ENCODE measurements at places on chromosomes 7 and 10. TPM values are rescaled to one million over a fixed set of nuclear protein-coding genes. Genes with fewer than 3 reads are reported as not detected.

CH25H gene
- total RNA-seq: 0.22 TPM

C10orf62 gene
- 0.48 TPM for total RNA-seq

PNLIPRP1 gene
- not detected for total RNA-seq

RBP4 gene
- total RNA-seq: 4.9 TPM

ELFN1 gene
- 10.8 TPM for total RNA-seq

CCDC146 gene
- 13.5 TPM for total RNA-seq

GJD4 gene
- not detected for total RNA-seq

UCN3 gene
- total RNA-seq: not detected

BCAP29 gene
- 108 TPM for total RNA-seq

SPDYE6 gene
- not detected for total RNA-seq

CYP2E1 gene
- total RNA-seq: 1.00 TPM

DNA sequence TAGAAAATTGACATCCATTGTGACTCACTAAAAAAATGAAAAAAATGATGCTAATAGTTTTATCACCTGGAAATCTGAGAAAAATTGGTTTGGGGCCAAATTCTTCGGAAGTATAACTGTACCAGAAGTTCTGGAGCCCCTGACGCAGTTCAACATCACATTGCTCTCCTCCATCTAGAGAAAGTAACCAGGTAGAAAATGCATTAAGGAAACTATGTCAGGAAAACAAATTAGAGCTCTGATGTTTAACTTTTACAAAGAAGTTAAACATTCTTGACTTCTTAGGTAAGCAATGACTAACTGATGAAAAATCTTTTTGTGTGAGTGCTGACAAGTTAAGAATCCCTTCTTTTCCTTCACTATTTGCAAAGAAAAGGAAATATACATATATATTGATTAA is 61.1 kb upstream of the TMEM196 start:
- no peak for DNase-seq

DNA sequence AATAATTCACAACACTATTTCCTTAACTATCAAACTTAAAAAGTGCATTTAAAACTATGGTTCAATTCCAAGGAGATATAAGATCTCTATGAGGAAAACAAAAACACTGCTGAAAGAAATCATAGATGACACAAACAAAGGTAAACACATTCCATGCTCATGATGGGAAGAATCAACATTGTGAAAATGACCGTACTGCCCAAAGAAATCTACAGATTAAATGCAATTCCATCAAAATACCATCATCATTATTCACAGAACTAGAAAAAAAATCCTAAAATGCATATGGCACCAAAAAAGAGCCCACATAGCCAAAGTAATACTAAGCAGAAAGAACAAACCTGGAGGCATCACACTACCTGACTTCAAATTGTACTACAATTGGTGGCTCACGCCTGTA is 159.9 kb upstream of the EEPD1 start:
- no peak for DNase-seq

DNA sequence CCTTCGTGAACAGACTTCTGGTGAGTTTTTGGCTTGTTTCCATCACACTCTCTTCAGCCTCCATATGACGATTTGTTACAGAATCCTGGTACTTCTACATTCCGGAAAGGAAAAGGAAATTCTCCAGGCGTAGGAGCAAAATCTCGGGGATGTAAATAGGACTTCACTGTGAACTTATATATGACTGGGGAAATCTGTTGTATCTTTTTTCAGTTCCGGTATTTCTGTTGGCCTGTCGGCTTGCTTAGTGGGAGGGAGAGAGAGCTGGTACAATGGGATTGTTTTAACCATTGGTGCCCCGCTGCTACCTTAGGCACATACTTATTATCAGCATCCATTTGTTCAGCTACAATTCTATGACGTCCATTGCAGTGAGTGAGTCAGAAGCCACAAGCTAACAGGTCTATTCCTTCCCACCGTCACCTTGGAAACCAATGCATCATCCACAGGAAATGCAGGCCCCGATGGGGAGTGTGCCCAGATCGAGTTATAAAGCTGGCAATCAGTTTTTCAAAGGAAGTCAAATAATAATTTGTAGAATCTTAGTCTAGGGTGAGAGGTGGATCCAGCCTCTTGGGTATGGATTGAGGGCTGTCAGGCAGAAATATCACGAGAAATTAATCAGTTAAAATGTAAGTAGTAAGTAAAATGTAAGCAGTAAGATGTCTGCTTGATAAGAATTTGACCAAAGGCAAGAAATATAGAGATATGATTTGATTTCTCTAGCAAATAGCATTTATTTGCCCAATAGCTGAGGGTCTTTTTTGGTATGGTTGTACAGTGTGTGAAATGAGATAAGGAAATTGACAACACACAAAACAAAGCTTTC is 92.0 kb upstream of the MKLN1 start:
- DNase-seq: no peak

- DNase-seq: no peak
These were observed 8.8 kb downstream of the FZD8 start for GRCh38 chr10:35633006-35633980.

GRCh38 chr7:30727061-30727945 is 24.6 kb upstream of the INMT start:
- no peak for DNase-seq

DNA sequence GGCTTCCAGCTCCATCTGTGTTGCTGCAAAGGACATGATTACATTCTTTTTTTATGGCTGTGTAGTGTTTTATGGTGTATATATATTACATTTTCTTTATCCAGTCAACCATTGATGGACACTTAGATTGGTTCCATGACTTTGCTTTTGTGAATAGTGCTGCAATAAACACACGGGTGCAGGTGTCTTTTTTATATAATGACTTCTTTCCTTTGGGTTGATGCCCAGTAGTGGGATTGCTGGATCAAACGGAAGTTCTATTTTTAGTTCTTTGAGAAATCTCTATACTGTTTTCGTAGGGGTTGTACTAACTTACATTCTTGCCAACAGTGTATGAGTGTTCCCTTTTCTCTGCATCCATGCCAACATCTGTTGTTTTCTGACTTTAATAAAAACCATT is 189.7 kb downstream of the ACTR3B start:
- no peak for DNase-seq

DNA sequence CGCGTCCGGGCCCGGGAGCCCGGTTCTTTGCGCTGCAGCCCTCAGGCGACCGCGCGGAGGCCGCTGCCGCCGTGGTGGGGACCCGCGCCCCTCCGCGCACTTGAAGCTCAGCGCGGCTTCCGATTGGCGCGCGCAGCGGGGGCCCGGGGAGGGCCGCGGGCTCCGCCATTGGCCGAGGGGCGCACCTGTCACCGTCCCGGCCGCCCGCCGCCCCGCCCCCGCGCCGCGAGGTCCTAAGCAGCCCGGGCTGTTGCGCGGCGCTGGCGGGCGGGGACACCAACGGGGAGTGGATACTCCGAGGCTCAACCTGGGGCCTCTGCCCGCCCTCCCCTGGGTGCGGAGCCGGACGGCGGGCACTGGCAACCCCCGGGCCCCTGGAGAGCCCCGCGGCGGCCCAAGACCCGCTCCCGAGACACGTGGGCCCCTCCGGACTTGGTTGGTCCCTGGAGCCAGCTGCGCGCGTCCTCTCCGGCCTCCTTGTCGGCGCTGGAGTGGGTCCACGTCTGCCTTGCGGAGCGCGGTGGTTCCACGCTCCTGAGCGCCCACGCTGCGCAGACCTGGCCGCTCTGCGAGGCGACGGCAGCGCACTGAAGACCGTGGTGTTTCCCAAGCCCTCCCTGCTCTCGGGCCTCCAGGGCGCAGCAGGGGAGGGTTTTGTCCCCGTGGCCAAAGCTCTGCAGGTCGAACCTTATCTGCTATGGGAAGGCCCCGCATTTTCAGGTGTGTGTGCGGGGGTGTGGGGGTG is at the start of gene MNX1:
MNX1 (minus strand) TSS at position 76 of the 745 bp plus-strand sequence. CDS start 313 bp downstream, outside the sequence.
- DNase-seq: peak; percentile 64

GRCh38 chr7:123537026-123537642 is 2.7 kb upstream of the IQUB start:
- DNase-seq: no peak

DNA sequence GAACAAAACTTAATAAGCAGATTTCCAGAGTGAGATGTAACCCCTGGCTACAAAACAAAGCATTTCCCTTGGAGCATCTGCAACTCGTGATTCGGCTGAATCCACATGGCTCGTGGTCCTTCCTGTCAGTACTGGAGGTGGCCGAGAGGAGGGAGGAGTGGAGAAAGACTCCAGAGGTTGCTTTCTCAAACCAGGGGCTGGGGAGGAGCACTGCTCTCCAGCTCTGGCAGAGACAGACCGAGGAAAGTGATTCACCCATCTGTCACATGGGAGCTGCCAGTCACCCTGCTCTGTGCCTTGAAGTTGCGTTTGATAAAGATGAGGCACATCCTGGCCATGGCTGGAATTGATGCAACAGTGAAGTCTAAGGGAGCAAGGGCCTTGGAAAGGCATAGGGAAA is 72.7 kb downstream of the COL13A1 start:
- no peak for DNase-seq

DNA sequence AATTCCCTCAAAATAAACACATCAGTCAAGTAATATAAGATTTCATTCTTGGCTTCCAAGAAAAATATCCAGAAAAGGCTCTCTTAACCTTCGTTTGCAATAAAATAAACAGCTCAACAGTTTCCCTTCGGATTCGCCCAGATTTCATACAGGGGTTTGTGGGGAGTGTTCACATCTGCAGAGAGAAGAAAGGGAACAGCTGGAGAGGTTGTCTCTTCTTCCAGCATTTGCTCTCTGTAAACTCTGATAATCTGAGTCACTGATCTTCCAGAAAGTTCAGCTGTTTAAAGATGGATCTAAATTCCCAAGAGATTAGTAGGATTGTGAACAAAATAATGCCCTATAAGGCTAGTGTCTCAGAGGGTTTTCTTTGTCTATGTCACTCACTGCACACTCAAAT is 277.9 kb downstream of the HPSE2 start:
- DNase-seq: no peak

GRCh38 chr10:33129996-33130386 is 172.0 kb upstream of the ITGB1 start:
- no peak for DNase-seq

DNA sequence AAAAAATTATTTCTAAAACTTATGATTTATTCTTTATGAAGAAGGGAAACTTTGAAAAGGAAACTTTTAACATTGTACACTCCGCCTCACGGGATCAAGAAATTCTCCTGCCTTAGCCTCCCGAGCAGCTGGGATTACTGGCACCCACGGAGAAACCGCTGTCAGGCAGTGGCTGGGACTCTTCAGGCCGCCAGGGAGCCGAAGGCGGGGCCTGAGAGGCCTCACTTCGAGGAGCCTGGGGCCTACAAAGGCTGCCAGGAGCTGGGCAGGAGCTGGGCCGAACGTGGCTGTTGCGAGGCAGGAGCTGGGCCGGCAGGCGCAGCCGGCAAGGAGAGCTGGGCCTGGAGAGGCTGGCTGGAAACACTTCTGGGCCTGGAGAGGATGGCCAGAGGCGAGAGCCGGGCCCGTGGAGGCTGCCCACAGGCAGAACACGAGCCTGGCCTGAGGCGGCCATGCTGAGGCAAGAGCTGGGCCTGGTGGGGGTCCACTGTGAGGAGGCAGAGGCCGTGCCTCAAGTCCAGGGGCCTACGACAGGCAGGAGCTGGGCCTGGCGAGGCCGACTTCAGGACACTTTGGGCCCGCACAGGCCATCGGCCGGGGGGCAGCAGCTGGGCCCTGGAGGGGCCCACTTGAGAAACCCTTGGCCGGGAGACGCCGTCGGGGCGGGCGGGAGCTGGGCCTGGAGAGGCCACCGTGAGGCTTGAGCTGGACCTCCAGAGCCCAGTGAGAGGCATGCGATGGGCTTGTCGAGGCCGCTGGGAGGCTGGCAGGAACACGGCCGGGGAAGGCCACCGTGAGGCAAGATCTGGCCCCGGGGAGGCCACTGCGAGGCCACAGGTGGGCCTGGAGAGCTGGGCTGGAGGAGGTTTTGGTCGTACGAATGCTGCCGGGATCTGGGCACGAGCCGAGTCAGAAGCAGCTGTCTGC is 23.7 kb downstream of the MDH2 start:
- DNase-seq: peak; percentile 72

DNA sequence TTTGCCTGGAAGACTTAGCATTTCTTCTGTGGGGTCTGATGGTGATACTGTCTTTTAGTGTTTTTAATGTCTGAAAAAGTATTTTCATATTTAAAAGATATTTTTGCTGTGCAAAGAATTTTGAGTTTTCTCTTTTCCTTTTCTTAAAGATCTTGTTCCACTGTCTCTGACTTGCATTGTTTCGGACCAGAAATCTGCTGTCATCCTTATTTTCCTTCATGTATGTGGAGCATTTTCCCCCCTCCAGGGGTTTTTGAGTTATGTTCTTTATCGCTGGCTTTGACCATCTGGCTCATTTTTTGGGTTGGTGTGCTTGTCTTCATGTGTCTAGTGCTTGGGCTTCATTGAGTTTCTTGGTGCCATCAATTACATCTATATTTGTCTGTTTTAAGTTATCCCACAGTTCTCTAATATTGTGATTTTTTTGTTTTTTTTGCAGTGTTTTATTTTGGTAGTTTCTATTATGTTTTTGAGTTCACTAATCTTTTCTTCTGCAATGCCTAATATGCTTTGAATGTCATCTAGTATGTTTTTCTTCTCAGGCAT is 119.9 kb downstream of the MGMT start:
- no peak for DNase-seq

GRCh38 chr7:44918029-44918428 is 32.7 kb upstream of the PURB start:
- no peak for DNase-seq

DNA sequence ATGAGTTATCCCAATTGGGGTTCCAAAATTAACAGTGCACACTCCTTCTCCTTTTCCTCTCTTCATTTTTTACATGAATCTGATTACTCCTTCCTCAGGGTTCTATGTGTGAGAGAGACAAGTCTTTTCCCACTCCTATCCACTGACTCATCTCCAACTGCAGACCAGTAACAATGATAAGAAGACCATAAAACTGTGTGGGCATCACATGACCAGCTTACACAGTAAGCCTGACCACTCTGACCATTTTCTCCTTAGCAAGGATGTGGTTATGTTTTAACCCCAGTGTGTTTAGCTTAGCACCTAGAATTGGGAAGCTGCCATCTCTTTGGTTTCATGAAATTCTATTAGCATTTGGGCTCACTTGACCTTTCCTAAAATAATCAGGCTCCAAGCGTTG is 145.0 kb upstream of the CALCR start:
- DNase-seq: no peak

DNA sequence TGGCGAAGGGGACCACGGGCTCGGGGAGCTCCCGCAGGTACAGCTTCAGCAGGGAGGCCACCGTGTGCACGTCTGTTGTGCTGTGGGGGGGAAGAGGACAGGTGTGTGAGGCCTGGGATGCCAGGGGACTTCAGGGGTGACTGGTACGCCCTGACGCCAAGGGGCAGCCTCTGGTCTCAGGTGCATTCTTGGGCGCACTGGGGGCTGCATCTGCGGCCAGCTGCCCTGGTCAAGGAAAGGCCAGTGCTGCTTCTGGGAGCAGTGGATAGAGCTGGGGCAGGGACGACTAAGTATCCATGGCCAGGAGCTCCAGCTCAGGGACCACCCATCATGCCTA is 148.5 kb downstream of the MAPK8 start:
- DNase-seq: no peak

GRCh38 chr7:4399596-4399995 is 282.5 kb upstream of the FOXK1 start:
- no peak for DNase-seq

- no peak for DNase-seq
These were observed 7.7 kb downstream of the LBX1 start for GRCh38 chr10:101221549-101221948.
